ENCODE measurements at places on chromosomes 6 and 20. TPM values are rescaled to one million over a fixed set of nuclear protein-coding genes. Genes with fewer than 3 reads are reported as not detected.
A peak's percentile ranks its signal among the peaks of the same experiment; 100 is the strongest.

DNA sequence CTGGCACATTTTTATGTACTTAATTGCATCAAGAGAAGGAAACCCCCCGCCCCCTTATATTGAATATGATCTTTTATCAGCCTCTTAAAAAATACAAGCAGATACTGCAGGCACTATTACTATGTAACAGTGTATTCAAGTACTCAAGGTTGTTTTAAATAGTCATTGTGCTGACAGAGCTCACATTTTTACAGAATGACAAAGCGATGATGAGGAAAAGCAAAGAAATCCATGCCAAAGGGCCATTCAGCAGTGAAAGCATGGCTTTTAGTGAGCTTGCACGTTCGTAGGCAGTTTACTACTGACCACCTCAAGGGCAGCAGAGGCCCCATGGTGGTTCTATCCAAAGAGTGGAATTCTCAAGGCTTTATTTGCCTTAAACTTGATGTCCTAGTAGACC lies 146.8 kb downstream of the RPS12 start:
- DNase-seq = no peak

DNA sequence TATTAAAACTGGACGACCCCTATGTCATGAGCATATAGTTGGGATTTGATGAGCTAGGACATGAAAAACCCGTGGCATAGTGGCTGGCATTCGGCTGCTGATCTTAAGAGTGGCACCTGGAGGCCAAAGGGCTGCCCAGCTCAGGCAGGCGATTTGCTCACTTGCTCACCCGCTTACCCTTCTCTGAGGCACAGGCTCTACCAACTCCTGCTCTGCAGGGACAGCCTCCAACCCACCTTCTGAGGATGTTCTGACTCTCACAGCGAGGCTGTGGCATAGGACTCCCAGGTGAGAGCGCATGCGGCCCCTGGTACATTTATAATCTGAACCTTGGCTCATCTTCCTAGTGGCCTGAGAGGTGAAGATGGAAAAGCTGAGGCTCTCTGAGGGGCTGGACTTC lies 995 bp downstream of the RSPO4 start:
- no peak for DNase-seq

DLK2 gene
- total RNA-seq = 5.8 TPM

GRCh38 chr6:127635091-127635490 lies 58.1 kb downstream of the C6orf58 start:
- DNase-seq = no peak

- DNase-seq = no peak
These were observed 101.2 kb downstream of the DTNBP1 start for GRCh38 chr6:15561447-15562199.

RHAG gene
- not detected for total RNA-seq

GRCh38 chr6:121439926-121440325 lies 4.5 kb downstream of the GJA1 start:
- DNase-seq = no peak

GRCh38 chr20:62413896-62414481 lies 6.9 kb upstream of the CABLES2 start:
- DNase-seq = no peak

DNA sequence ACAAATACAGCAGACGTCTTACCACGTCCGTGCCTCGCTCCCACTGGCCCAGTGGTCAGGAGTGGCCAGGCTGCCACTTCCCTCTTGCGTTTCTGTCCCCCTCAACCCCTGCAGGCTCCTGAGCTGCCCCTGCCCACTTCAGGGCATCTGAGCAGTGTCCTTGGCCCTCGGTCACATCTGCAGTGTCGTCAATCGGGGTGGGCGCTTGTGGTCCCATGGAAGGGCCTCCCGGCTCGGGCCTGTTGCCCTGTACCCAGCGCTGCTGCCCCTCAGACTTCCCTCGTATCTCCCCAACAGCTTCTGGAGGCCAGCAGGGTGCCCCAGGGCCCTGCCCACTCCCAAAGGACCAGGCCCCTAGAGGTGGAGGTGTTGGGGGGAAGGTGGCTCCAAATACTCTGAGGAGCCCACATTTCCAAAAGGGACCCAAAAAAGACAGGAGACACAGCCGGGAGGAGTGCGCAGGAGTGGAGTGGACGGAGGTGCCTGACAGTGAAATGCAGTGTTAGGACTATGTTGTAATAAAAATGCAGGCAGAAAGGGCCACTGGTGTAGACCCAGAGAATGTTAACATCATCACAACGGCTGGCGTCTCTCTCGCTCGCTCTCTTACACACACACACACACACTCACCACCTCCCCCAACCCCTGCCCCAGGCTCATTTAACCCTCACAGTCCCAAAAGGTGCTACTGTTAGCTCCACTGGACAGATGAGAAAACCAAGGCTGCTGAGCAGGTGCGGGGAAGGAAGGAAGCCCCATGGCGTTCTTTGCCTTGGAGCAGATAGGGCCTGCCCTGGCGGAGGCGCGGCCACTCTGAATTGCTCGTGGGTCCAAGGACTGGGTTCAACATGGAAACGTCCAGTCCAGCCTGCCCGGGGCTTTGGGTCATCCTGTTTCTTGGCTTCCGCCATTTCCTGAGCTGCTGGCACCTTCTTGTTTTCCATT lies 343.9 kb downstream of the ZFAND3 start:
- DNase-seq = no peak

- peak; percentile 96 for DNase-seq
These were observed 99.6 kb downstream of the PREX1 start for GRCh38 chr20:48728042-48728825.

DNA sequence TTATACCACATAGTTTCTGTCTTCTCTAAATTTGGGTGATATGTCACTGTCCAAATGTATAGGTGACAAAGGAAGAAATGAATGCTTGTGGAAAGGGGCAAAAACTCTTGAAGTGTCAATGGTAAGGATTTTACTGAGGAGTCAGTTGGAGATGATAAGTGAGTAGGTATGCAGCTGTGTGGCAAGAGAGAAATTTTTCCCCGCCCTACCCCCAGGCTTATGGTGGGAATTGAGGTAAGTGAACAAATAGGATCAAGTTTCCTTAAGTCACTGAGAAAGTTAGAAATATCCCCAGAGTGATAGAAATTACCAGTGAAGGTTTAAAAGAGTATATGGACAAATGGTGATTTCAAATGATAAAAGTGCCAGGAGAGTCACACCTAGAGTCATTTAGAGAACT lies 11.8 kb downstream of the DSE start:
- DNase-seq = no peak
